Vagina (tissue), 2 donors: ENCODE measurements at places on chromosomes 16 and 17.

DNA sequence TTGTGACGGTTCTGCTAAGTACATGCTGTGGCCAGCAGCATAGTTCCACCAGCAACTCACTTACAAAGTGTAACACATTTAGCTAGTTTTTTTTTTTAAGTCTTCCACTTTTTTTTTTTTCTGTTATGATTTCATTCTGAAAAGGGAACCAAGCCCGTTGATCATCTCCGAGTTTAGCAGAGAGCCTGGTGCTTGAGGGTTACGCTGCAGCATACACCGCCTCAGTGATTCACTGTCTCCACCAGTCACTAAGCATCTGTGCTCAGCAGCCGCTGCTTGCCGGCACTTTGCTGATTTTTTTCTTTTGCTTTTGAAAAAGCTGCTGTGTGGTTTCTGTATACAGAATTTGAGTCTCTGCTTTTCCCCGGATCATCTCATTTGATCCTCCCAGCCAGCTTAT, 194.5 kb upstream of the CDH13 start:
- H3K27me3 ChIP-seq, result no peaks in the 10 kb centered on the region
- DNase-seq, result no peak

DNA sequence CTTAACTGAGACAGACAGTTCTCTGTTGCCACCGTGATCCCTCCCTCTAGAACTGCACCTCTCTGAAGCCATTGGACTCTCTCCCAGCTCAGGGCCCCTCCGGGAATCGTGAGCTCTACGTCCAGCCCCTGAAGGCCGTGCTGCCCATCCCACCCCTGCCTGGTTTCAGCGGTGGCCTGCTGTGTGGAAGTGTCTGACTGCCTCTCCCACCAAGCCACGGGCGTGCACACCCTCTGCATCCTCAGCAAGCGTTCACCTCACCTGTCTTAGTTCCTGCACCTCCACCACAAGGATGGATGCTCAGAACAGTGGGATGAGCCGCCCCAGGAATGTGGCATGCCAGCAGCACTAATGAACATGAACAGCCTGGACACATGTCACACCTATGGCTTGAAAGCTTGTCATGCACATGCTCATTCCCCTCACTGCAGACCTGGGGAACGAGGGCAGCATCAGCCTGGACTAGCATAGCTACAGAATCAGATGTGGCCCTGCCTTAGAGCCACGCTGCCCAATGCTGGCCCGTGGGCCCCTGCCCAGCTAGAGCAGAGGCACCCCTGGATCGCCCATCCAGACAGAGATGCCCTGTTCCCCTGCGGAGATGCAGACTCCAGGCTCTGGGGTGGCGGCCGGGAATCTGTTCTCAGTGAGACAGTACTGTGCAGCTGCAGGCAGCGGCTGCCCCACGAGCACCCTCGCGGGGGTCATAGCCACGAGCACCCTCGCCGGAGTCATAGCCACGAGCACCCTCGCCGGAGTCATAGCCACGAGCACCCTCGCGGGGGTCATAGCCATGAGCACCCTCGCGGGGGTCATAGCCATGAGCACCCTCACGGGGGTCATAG, 73.7 kb upstream of the CHMP6 start:
- no peak overlapping the region for H3K27ac ChIP-seq
- H3K4me3 ChIP-seq, result no peak overlapping the region
- H3K4me1 ChIP-seq, result peaks cover 32% of the 10 kb centered on the region

DNA sequence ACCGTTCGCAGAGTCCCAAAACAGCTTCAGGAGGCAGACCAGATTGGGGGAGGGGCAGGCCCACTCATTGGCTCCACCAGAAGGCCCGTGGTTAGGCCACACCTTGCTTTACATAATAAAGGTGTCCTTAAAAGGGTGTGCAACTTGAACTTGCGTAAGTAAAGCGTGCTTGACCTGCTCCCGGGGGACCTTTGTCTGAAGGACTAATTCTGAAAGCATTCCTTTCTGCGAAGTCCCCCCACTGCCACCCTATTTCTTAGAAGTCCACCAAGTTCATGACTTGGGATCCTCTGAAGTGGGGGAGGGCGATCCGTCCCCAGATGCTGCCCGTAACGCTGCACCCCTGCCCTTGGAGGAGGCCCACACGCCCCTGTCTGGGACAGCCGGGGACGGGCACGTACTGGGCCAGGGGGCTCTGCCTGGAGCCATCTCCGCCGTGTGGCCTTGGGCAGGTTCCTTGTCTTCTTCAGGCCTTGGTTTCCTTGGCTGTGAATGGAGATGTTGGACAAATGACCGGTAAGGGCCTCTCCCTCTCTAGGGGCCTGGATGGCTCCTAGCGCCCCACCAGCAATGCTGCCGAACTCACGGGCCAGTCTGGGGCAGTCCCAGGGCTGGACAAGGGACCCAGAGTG, 823 bp upstream of the ZNF469 start:
- H3K4me3 ChIP-seq, result no peak overlapping the region
- no peak overlapping the region for H3K27ac ChIP-seq
- no peaks in the 10 kb centered on the region for H3K36me3 ChIP-seq
- no peak for DNase-seq

DNA sequence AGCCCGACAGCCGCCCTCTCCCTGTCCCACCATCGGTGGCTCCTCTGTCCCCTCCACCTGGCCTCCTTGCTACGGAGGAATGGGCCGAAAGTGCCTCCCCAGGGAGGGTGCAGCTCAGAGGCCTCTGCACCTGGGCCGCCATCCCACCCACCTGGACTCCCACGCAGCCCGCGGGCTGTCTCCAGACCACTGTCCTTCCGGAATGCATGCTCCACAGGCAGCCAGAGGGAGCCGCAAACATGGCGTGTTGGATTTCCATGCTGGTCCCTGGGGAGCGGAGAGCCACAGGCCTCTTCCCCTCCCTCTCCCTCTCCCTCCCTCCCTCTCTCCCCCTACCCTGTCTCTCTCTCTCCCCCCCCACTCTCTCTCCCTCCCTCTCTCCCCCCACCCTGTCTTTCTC, 3.0 kb downstream of the SSTR5 start:
- peaks cover 12% of the 10 kb centered on the region for H3K4me1 ChIP-seq
- H3K27ac ChIP-seq, result no peak overlapping the region
- H3K36me3 ChIP-seq, result no peaks in the 10 kb centered on the region
- DNase-seq, result no peak

DNA sequence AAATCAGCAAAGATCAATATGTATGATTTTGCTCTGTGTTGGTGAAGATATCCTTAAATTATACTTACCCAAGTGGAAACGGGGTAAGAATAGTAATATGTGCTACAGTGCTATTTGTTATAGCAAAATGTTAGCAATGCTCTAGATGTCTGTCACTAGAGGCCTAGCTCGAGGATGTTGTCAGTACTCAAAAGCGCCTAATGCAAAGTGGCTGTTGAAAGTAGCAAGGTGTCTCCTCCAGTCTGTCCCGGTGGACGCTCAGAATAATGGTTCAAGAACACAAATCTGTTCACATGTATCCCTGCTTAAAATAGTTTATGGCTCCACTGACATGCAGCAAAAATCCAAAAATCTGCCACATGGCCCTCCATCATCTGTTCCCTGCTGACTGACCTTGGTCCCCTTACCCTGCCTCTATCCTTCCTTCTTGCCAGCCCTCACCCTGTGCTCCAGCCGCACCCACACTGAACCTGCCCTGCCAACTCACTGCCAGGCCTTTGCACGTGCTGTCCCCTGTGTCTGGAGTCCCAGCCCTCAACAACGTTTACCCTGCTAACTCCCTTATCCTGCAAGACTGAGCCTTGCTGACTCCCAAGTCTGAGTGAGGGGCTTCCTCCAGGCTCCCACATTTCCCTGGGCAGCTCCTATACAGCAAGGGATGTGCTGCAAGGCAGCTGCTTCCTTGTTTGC, 9.6 kb upstream of the RNF112 start:
- H3K4me3 ChIP-seq, result no peak overlapping the region
- peak; percentile 96 for DNase-seq
- no peaks in the 10 kb centered on the region for H3K27me3 ChIP-seq
- peak overlapping the region; percentile 50 for H3K27ac ChIP-seq

DNA sequence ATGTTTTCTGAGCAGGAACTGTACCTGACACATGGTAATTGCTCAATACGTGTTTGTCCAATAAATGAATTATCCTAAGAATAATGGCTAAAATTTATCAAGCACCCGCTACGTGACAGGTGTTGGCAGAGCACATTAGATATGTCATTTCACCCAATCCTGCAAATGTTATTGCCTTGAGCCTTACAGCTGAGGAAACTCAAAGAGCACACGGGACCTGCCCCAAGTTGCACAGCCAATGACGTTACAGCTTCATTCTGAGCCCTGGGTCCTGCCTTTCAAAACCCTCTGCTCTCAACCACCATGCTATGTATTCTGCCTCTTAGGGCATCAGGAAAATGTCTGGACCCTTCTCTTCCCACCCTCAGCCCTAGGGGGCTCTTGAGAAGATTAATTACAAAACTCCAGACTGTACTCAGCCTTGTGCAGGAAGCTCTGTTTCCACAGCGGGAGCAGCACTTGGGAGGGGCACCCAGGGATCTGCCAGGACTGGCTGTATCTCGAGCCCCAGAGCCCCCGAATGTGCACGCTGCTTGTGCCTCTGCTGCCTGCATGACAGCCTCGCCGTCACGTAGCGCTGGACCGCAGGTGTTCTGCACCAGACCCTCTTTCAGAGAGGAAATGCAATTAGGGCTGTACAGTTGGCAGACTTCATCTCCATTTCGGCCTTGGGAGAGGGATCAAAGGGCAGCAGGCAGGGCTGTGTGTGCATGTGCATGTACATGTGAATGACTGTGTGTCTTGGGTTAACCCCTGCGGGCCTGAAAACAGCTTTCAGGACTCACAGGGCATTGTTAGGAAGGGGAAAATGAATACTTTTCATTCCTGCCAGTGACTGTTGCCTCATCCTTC, 71.6 kb downstream of the GPR139 start:
- no peaks in the 10 kb centered on the region for H3K27me3 ChIP-seq
- no peak overlapping the region for H3K27ac ChIP-seq
- no peak for DNase-seq
- H3K4me1 ChIP-seq, result no peaks in the 10 kb centered on the region
- H3K4me3 ChIP-seq, result no peak overlapping the region

GRCh38 chr16:78535098-78535497, 435.6 kb downstream of the WWOX start:
- no peaks in the 10 kb centered on the region for H3K27me3 ChIP-seq
- H3K36me3 ChIP-seq, result no peaks in the 10 kb centered on the region
- no peaks in the 10 kb centered on the region for H3K4me1 ChIP-seq
- H3K27ac ChIP-seq, result no peak overlapping the region
- H3K4me3 ChIP-seq, result no peak overlapping the region
- no peak for DNase-seq

DNA sequence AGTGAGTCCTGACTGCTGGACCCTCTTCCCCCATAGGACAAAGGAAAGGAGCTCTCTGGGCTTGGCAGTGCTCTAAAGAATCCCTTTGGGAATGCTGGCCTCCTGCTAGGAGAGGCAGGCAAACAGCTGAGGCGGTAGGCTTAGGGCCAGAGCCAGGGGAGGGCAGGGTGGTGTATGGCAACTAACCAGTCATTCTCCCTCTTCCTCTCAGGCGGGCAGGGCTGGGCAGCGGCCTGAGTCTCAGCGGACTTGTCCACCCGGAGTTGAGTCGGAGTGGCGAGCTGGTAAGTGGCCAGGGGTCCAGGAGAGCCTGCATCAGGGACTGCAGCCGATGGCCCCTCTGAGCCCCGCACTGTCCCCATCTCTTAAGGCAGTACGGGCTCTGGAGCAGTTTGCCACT, 4.4 kb downstream of the ACADVL start:
- H3K4me3 ChIP-seq, result no peak overlapping the region
- peak overlapping the region; percentile 80 for H3K27ac ChIP-seq

DNA sequence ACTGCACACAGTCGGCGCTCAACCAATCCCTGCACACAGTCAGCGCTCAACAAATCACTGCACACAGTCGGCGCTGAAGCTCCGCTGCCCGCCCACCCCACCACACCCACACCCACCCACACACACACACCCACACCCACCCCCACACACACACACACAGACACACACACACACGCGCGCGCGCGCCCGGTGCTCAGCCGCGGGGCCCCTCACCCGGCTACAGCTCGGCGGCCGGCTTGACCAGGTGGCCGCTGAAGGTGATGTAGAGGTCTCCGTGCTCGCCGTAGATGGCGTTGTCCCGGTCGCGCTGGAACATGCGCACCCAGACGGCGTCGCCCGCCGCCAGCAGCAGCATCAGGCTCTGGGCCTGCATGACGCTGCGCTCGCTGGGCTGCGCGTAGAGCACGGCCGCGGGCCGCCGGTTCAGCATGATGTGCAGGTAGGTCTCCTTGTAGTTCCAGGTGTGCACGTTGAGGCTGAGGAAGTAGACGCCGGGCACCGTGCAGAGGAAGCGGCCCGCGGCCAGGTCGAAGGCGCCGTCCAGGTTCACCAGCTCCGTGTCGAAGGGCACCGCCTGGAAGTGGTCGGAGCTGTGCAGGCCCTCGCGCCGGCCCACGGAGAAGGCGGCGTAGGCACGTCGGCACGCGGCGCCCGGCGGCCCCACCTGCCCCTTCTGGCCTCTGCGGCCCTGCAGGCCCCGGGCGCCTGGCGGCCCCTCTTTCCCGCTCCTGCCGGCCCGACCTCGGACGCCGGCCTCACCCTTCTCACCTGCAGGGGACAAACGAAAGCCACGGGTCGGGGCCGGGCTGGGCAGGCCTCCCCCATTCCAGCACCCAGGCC, 2.5 kb downstream of the C1QTNF8 start:
- no peaks in the 10 kb centered on the region for H3K27me3 ChIP-seq
- DNase-seq, result no peak
- H3K36me3 ChIP-seq, result no peaks in the 10 kb centered on the region

DNA sequence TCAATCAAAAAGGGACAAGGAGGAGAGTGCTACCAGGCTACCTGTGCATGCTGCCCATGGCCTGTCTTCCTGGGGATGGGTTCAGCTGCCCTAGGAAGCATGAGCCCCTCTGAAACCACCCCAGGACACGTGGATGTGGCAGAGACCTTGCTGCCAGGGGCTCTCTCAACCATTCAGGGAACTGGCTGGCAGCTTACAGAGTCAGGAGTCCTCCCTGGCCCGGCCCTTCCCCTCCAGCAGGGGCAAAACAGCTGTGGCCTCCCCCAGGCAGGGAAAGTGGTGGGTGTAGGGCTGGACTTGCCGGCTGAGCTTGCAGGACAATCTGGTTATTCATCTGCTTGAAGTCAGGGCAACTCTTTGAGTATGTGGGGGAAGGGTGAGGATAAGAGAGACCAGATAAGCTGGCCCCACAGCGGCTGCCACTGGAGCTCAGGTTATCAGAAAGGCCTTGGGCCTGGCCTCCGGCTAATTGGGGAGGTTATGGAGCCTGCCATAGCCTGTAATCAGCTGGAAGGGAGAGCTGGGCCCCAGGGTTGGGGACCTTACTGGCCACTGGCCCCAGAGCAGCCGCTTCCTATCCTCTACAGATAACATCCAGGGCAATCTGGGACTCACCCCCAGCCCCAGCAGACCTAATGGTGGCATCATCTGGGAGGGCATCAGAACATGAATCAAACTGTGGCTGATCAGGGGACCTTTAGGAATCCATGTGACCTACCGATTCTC, 5.6 kb upstream of the TBX2 start:
- H3K27ac ChIP-seq, result no peak overlapping the region
- no peak for DNase-seq
- H3K4me1 ChIP-seq, result peaks cover 33% of the 10 kb centered on the region
- no peak overlapping the region for H3K4me3 ChIP-seq

- DNase-seq, result peak; percentile 52
- H3K4me1 ChIP-seq, result peaks cover 6% of the 10 kb centered on the region
- no peak overlapping the region for H3K4me3 ChIP-seq
- H3K27me3 ChIP-seq, result no peaks in the 10 kb centered on the region
- H3K36me3 ChIP-seq, result no peaks in the 10 kb centered on the region
These were observed 98.2 kb downstream of the CYLD start for GRCh38 chr16:50839920-50840729.
